ENCODE measurements at places on chromosomes 6 and 20.

DNA sequence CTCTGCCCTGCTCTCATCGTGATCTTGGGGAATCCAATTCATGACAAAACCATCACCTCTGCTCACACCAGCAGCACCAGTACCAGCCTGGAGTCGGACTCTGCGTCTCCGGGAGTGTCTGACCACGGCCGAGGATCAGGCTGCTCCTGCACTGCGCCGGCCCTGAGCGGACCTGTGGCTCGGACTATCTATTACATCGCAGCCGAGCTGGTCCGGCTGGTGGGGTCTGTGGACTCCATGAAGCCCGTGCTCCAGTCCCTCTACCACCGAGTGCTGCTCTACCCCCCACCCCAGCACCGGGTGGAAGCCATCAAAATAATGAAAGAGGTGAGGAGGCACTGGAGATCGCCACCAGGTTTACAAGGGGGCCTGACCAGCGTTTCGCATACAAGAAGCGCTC lies 37.2 kb upstream of the PBOV1 start:
- no peak for DNase-seq

DNA sequence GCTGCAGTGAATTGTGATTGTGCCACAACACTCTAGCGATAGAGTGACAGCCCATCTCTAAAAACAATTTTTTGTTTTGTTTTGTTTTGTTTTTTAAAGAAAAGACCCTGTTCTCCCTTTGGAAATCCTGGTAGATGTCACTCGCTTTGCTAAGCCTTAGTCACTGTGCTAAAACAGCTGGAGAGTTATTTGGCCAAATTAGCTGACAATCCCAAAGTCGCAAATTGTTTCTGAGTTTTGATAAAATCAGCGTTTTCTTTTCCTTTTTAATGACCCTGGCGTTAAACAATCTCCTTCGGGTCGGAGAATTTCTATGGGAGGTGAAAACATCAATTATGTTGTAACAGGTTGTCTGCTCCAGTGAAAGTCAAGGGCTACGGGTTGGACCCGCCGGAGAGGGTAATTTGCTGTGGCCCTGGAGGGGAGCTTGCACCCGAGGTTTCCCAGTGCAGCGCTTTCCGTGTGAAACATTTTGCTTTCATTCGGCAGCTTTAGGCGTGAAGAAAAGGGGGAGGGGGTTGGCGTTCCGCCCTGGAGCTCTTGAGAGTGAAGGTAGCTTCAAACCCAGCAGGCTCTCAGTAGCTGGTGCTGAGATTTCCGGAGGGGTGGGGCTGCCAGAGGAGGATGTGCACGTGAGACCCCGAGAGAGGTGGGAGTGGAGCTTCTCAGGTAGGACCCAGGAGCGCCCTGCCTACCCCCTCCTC lies 296.6 kb downstream of the PHACTR1 start:
- no peak for DNase-seq

DNA sequence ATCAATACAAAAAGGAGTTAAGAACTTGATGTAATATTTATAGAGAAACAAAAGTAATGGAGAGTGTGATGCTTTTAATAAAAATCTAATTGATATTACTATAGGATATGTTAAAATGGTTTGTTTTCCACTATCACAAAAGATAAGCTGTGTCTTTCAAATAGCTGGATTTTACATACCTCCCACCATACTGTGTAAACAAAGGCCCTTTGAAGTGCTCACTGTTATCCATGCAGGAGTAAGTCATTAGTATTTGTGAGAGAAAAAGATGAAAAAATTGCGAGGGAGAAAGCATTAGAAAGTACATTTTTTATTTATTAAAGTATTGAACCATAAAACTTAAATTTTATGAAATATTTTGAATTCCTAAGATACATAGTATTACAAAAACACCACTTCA lies 733.0 kb downstream of the GRIK2 start:
- no peak for DNase-seq

DNA sequence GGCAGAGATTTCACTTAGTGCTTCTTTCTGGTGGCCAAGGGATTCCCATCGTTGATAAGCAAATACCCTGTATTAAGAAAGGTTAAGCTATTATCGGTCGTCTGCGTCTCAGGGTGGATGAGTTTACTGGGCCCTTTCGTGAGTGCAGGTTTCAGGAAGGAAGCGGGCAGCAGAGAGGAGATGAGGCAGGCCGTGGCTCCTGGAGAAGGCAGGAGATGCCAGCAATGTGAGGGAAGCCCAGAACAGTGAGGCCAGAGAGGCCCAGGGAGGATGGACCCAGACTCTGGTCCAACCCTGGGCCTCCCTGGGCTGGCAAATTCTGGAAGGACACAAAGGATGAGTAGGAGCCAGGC lies 11.2 kb downstream of the TFEB start:
- DNase-seq = no peak

GRCh38 chr6:168171673-168172353 lies 92.8 kb upstream of the FRMD1 start:
- DNase-seq = no peak

DNA sequence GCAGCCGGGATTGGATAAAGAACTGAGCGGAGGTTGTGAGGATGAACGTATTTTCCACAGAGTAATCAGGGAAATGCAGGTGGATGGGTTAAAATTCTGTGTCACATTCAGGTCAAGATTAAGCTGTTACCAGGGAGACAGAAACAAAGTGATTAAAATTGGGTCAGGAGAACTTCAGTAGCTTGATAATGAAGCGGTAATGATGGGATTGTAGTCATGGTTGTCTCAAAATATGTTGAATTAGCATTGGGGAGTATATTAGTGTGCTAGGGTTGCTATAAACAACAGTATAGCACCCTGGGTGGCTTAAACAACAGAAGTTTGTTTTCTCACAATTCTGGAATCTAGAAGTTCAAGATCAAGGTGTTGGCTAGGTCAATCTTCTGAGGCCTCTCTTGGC lies 155.5 kb downstream of the GJA1 start:
- DNase-seq = no peak

- no peak for DNase-seq
Measured at GRCh38 chr6:143295932-143296331, 154.6 kb downstream of the ADAT2 start.

GRCh38 chr6:99882128-99882702 lies 111.8 kb downstream of the MCHR2 start:
- DNase-seq = no peak

GRCh38 chr6:161237176-161237575 lies 36.7 kb downstream of the AGPAT4 start:
- DNase-seq = no peak

DNA sequence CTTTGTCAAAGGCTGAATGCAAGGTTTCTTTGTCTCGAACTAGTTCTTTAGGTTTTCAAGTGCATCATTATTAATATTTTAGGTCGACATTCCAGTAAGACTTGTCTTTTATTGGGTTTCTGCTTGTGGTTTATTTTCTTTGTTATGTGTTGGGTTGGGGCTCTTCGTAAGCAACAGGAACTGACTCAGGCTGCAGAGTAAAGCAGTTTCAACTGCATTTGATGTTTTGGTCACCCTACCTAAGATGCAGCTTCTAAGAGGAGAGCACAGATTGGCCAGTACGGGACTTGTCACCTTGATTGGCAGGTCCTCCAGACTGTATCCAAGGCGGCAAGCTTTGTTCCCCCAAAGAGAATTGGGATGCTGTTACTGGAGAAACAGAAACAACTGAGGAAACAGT lies 149.5 kb upstream of the SULF2 start:
- no peak for DNase-seq

DNA sequence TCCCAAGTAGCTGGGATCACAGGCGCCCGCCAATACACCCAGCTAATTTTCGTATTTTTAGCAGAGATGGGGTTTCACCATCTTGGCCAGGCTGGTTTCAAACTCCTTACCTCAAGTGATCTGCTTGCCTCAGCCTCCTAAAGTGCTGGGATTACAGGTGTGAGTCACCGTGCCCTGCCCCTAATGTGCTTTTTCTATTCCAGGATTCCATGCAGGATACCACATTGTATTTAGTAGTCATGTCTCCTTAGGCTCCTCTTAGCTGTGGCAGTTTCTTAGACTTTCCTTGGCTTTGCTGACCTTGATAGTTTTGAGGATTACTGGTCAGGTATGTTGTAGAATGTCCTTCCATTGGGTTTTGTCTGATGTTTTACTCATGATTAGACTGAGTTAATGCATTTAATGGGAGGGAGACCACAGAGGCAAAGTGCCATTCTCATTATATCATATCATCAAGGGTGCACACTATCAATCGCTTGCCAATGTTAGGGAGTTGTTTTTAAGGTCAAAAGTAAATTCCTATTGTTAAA lies 39.6 kb upstream of the TNFAIP3 start:
- DNase-seq = no peak

DNA sequence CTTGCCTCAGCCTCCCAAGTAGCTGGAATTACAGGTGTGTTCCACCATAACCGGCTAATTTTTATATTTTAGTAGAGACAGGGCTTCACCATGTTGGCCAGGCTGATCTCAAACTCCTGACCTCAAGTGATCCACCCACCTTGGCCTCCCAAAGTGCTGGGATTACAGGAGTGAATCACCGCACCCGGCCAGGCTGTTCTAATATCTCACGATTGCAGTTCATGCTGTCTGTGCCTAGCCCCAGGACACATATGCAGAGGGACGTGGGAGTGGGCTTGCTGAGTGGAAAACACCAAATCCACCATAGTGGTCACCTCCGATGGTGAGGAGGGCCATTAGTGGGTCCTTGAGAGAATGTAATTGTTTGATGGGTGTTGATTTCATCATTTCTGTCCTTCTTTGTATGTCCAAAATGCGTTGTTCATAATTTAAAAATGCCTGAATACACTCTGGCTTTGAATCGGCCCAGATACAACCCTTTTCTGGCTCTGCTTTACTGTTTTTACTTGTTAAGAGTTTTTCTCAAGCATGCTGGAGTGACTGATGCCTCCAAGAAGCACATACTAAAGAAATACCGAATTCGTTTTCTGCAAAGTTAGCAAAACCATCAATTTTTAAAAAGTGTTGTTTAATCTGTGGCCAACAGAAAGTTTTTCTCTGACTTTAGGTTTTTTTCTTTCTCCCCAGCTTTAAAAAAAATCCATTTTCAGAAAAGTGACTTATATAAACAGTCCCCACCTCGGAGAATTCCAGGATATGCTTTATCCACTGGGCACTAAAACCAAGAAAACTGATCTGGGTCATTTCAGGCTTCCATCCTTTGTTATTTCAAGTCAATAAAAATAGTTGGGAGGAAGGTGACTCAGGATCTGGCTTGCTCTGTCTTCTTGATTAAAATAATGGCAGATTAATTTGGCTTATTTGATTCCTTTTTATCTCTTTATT lies 18.8 kb upstream of the RALGAPA2 start:
- no peak for DNase-seq

DNA sequence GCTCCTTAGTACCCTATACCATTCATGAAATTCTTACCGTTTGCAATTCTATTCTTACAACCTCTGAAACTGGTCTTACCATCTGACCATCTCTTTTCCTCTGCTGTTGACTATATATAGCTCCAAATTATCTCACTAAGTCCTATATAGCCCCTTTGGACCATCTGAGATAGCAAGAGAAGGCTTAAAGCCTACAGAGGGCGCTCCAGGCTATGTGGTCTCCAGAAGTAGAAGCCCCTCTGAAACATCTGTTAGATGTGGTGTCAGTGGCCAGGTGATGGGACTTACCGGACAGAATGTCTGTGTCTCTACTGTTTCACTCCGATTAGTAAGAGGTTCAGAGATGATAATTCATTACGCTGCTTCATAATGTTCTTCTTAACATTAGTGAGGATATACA lies 140.7 kb upstream of the BMP2 start:
- no peak for DNase-seq

Data from stimulated activated CD4-positive, alpha-beta T cell treated with anti-CD3 and anti-CD28 coated beads, Interleukin-2, amount 100 ng/mL, for 4 hours (primary cell).